ENCODE measurements at places on chromosomes 3 and 15. TPM values are rescaled to one million over a fixed set of nuclear protein-coding genes. Genes with fewer than 3 reads are reported as not detected.
A peak's percentile ranks its signal among the peaks of the same experiment; 100 is the strongest.

CRABP1 gene
- total RNA-seq, result not detected

ZNF619 gene
- 7.1 TPM for total RNA-seq

ISLR gene
- 163 TPM for total RNA-seq

DNA sequence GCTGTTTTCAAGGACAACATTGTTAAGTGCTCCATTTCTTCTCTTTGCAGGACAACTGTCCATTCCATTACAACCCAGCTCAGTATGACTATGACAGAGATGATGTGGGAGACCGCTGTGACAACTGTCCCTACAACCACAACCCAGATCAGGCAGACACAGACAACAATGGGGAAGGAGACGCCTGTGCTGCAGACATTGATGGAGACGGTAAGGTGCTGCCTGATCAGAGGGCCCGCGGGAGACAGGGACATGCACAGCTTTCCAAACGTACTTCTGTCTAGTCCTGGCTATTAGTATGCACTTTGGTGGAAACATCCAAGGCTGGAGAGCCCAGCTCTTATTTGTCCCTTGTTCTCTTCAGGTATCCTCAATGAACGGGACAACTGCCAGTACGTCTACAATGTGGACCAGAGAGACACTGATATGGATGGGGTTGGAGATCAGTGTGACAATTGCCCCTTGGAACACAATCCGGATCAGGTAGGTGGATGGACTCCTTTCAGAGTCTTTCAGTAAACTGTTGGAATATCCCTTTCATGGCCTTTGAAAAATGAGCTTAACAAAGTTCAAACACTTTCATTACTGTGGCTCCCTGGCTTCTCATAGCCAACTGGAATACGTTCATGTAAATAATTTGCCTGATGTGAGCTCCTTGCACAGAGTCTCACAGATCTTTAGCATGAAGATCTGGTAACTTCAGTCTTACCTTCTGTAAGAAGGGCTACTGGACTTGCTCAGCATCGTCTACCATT is 10.4 kb downstream of the THBS1 start:
- DNase-seq, result peak; percentile 24

CHRFAM7A gene
- total RNA-seq, result 0.72 TPM

Data from fibroblast of the aortic adventitia (primary cell).